ENCODE measurements at places on chromosomes 5 and 9.

DNA sequence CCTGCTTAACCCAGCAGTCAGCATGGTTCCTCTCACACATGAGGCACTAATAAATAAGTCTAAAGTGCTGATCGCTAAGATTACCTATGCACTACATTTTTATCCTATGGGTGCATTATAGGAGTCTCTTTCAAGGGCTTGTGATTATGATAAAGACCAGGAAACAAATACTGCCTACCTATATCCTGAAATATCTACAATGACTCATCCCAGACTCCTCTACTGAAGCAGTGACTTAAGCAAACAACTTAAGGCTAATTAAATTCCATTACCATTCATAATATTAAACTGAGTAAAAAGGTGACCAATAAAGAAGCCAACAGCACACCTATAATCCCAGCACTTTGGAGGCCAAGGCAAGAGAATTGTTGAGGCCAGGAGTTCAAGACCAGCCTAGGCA, 338.4 kb downstream of the DNAH5 start:
- DNase-seq: no peak

GRCh38 chr5:90802474-90803317, 244.1 kb downstream of the ADGRV1 start:
- DNase-seq: no peak

DNA sequence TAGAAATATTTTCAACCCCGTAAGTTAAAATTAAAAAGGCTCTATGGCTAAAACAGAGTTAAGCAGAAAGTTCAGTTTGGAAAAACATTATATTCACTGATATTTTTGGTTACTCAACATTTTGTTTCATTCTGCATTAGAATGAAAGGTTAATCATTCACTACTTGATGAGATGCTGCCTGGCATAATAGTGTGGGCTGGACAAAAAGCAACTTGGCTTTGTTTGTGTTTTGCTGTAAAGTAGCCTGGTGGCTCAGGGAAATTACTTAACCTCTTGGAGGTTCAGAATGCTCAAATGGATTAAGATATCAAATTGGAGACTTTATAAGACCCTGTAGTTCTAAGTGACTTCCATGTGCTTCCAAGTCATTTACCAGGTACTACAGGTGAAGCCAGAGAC, 367.4 kb upstream of the TRPC7 start:
- no peak for DNase-seq

DNA sequence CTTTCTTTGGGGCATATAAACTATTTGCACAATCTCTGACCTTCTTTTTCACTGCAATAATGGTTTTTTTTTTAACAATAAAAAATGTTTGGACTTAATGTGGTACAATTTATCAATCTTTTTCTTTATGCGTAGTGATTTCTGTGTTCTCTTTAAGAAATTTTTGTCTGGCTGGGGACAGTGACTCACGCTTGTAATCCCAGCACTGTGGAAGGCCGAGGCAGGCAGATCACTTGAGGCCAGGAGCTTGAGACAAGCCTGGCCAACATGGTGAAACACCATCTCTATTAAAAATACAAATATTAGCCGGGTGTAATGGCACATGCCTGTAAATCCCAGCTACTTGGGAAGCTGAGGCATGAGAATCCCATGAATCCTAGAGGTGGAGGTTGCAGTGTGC, 72.3 kb downstream of the STK32A start:
- DNase-seq: no peak

- no peak for DNase-seq
Measured at GRCh38 chr5:115309751-115310370, 13.4 kb upstream of the CCDC112 start.
